ENCODE measurements at places on chromosomes 2 and 18.

- DNase-seq, result no peak
These were observed 182.3 kb downstream of the LOXHD1 start for GRCh38 chr18:46474487-46475389.

DNA sequence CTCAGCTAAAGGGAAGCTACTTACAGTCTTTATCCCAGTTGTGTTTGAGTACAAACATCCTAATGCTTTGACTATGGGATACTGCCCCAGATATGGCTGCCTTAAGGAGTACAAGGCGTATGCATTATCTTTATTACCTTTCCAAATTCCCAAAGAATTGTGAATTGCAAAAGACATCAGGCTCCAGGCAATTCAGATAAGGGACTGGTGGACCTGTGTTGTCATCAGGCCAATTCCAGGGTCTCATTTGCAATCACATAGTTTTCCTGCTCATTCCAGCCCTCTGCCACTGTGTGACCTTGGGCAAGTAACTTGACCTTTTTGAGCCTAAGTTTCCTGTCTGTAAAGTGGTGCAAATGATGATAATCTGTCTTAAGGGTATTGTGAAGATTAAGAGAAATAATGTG, 137.5 kb downstream of the FMNL2 start:
- DNase-seq, result no peak

- no peak for DNase-seq
These were observed 914.8 kb downstream of the DCDC2C start for GRCh38 chr2:4618141-4618540.

- no peak for DNase-seq
These were observed 52.5 kb downstream of the SETBP1 start for GRCh38 chr18:44733069-44733753.

DNA sequence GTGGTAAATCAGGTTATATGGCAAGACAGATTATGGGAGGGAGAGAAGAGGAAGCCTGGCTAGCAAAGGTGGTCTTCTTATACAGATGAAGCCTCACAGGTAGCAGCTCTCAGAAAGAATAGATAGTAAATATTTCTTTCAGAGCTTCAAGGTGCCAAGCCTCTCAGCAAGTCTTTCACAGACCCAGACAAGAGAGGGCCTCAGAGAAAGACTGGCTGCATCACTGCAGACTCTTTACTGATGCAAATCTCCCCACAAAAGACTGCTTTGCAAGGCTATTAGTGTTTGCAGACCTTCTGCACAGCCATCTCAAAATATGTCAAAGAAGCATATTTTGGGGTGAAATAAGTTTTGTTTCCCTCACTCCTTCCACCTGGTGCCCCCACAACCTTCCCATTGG, 372.4 kb upstream of the RND3 start:
- DNase-seq, result no peak

DNA sequence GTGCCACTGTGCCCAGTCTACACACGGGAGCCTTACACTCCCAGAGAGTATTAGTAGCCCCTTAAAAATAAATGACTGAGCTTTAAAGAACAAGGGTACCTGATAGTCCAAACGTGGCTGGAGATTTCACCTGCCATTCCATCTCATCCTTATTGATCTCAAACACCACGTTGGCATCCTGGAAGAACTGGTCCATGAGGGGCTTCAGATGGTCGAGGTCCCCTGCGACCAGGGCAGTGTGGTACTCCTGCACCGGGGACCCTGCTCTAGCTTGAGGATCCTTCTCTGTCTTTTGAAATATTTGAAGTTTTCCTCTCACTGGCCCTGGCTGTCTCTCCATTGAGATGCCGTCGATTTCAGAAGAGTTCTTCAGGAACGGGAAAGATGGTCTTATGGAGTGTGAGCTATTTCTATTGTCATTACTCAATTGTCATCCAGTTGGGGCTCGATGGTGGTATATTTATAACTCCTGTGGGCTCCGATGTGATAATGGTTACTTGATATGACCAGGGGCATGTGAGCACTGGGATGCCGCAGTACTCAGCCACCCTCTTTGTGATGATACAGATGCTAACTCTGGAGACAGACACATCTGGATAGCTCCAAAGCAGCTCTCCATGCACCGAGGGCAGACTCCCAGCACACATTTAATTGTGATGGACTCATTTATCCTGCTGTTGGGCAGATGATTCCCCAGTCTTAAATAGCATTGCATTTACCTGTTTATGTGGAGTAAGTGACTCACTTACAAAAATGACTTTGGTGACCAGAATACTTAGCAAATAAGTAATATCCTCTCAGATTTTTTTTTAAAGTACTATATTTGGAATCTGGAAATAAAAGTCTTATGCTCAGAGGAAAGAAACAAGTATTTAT, 22.8 kb downstream of the ASB18 start:
- DNase-seq, result no peak

DNA sequence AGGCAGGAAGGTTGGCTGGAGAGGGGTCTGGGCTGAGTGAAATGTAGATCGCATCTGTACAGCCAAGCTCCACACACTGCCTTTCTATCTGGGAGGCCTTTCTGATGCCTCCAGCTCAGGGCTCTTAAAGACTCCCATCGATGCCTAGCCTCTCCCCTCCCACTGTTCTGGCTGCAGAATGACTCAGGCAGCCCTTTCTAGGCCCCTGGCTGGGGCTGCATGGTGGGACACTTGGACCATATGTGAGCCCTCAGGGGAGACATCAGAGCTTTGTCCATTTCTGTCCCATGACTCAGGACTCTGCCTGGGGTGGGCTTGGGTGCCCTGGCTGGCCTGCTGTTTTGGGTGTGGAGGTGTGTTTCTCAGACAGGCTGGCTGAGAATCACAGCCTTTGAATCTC, 101.3 kb downstream of the CELF4 start:
- DNase-seq, result no peak

GRCh38 chr2:196902828-196903227, 23.7 kb downstream of the PGAP1 start:
- no peak for DNase-seq

DNA sequence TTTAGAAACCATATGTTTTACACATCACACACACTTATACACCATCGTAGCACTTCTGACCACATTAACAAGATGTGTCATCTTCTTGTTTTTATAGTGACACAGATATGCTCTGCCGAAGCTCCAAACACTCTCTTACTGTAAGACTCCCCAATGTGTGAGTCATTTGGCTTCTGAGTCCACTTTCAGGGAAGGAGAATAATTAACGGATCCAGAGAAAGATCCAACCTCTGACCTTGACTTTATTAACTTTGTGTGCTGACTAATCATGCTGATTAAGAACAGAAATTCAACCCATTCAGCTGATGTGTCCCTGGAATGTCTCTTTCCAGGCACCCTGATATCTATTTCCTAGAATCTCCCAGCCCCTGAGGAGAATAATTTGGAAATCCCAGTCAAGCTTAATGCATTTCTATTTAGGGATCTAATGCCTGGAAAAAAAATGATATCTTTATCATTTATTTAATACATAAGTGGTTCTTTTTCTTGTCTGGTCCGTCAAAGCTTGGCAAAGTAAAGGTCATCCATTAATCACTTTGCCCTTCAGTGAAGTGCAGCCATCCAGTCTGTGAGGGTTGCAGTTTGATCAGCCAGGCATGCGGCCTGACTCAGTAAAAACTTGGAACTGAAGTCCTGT, 615.8 kb upstream of the SYT4 start:
- DNase-seq, result peak; percentile 52

- DNase-seq, result no peak
These were observed 335.3 kb downstream of the TNS1 start for GRCh38 chr2:217667512-217667911.

Measured in RKO (cell line).